ENCODE measurements at places on chromosomes 4 and X.

GRCh38 chrX:55486736-55487135, 2.9 kb downstream of the USP51 start:
- no peak for DNase-seq

- DNase-seq: peak; percentile 43
Observed at GRCh38 chr4:108166441-108167315, 2.1 kb downstream of the LEF1 start.

DNA sequence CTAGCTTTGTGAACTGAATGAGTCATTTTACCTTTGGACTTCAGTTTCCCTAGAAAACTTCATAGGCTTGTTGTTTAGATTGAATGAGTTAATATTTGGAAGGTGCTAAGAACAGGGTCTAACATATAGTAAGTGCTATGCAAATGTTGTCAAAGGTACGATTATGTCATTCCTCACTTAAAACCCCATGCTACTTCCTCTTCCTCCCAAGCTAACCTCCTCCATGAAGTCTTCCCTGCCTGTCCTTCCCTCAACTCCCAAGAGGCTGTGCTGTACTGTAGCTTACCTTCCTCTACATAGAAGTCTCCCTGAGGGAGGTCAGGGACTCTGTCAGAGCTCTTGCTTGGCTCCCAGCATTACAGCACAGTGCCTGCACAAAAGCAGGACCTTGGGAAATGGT, 103.4 kb upstream of the PJA1 start:
- no peak for DNase-seq

DNA sequence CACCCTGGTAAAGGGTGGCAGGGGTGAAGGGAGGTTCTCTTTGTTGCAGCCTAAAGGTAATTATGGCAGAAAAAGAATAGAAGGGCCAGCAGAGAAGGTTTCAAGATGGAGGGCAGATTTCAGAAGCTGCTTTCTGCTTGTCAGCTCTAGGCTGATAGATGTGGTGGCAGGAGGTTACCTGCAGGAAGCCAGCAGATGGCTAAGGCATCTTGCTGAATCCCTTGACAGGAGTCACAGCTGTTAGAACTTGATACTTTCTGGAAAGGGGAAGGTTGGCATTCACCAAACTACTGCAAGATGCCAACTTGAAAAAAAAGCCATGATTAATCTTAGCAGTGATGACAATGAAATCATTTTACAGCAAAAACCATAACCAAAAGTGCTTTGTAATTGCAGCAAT, 69.5 kb upstream of the CBLL2 start:
- peak; percentile 54 for DNase-seq

- no peak for DNase-seq
Observed at GRCh38 chr4:142064181-142064580, 427.8 kb downstream of the IL15 start.

GRCh38 chr4:53196882-53197771, 168.7 kb downstream of the SCFD2 start:
- DNase-seq: no peak

GRCh38 chrX:78455901-78456300, 128.5 kb upstream of the CYSLTR1 start:
- no peak for DNase-seq

- DNase-seq: no peak
Observed at GRCh38 chr4:130689181-130689580, 1593.2 kb downstream of the C4orf33 start.

DNA sequence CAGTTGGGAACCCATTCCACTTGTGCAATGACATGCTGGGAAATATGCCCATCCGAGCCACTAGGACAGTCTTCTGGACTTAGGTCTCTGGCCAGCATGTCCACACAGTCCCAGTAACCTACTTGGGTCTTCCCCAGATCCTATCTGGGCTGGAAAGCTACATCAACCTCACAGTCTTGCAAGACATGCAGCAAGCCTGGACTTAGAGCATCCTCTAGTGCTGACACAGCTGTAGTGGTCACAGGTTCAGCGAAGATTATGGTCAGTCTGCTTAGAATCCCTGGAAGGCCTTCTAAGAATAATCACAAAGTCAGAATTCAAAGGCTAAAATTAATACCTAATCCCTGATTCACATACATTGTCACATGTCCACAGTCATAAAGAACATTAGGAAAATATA, 842.7 kb downstream of the STPG2 start:
- no peak for DNase-seq

Measured in WERI-Rb-1 (cell line).